ENCODE measurements at places on chromosomes 3 and 15.

GRCh38 chr15:42921342-42921731, 759 bp upstream of the TTBK2 start:
- no peak for DNase-seq

- DNase-seq = no peak
Measured at GRCh38 chr15:65373163-65373651, 4.6 kb downstream of the IGDCC3 start.

- DNase-seq = peak; percentile 62
Measured at GRCh38 chr15:56772868-56773639, 39.7 kb upstream of the ZNF280D start.

- DNase-seq = no peak
Measured at GRCh38 chr3:18338827-18339514, 86.2 kb downstream of the SATB1 start.

GRCh38 chr3:169662132-169662842, 1.2 kb downstream of the MECOM start:
- peak; percentile 12 for DNase-seq

DNA sequence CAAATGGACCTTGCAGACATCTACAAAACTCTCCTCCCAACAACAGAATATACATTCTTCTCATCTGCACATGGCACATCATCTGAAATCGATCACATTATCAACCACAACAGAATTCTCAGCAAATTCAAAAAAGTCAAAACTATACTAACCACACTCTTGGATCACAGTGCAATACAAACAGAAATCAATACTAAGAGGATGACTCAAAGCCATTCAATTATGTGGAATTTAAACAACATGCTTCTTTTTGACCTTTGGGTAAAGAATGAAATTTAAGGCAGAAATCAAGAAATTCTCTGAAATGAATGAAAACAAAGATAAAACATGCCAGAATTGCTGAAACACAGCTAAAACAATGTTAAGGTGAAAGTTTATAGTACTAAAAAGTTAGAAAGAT, 358.1 kb downstream of the NSUN3 start:
- DNase-seq = no peak

DNA sequence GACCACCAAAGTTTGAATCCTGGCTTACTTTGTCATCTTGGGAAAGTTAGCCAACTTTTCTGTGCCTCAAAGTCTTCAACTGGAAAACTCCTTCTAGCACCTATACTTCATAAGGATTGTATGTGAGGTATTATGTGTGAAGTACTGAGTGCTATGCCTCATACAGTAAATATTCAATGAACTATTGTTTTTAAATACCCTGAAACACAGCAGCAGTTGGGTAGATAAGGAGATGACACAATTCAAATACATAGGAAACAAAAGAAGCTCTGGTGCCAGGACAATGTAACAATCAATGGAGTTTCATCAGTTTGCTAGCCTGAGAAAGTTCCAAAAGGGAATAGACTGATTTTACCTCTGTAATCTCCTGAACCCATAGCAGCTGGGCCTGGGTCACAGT, 43.3 kb downstream of the TUBGCP4 start:
- DNase-seq = no peak

DNA sequence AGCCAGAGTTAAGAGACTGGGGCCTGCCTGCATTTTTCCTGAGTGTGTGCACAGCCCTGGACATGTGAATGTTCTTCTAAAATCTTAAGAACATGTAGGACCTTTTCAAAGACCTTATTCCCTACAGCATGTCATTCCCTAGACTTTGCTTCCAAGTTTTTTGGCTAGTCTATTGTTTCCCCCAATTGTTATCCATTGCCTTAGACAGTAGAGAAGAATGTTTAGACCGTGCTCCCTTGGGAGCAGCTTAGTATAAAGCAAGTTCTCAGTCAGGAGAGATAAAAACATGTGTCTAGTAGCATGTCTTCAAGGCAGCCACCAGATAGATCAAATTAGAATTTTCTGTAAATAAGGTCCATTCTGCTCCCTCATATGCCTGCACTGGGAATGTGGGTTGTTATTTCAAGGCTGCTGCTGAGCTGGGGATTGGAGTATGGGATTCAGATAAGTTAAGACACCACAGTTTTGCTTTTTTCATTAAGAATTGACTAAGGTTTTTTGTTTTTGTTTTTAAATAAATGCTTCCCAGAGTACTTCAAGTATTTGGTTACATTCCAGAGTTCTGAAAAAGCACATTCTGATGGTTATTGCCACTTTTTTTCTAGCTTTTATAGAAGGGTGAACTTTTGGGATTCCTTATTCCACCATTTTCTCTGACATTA, 246.7 kb downstream of the RORA start:
- DNase-seq = no peak

- no peak for DNase-seq
Measured at GRCh38 chr3:125057186-125057850, 1.5 kb upstream of the HEG1 start.

DNA sequence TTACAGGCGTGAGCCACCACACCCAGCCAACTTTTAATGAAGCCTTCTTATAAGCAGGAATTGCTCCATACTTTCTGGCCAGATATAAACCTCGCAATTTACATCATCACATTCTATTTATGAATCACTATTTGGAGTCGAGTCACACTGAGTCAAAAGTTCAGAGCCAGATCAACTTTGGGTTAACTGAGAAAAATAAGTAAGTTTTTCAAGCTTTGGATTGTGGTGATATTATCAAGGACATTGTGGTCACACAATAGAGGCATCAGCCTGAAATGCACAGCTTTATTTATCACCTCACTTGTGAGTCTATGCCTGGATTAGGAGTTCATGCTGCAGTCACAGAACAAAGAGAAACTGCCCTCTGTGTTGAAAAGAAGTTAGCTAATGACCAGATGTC, 1163.5 kb downstream of the ROBO1 start:
- DNase-seq = no peak

DNA sequence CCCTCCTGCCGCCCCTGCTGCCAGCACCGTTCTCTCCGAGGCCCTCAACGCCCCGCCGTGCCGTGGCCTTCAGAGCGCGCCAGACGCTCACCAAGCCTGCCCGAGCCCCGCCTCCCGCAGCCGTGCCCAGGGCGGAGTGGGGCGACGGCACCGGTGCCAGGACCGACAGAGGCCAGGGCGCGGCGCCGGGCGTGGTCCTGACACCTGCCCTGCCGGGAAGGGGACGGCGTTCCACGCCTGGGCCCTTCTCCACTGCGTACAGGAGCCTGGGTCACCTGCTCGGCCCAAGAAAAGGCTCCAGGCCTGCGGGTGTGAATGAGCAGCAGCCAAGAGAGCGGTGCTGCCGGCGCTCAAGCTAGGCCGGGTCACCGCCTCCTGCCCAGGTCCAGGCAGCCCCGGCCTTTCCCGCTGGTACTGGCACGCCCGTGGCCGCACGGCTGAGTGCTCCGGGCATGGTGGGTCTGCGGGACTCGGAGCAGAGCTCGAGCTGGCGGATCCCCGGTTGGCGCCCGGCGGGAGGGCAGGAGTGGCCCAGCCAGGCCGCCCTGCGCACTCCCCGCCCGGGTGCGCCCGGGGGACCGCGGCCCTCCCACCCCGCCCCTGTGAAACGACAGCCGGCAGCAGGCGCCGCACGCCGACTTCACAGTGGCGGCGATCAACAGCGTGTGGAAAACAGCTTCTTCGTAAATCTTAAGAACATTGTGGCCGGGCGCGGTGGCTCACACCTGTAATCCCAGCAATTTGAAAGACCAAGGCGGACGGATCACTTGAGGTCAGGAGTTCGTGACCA, 4.2 kb downstream of the OCA2 start:
- DNase-seq = no peak

DNA sequence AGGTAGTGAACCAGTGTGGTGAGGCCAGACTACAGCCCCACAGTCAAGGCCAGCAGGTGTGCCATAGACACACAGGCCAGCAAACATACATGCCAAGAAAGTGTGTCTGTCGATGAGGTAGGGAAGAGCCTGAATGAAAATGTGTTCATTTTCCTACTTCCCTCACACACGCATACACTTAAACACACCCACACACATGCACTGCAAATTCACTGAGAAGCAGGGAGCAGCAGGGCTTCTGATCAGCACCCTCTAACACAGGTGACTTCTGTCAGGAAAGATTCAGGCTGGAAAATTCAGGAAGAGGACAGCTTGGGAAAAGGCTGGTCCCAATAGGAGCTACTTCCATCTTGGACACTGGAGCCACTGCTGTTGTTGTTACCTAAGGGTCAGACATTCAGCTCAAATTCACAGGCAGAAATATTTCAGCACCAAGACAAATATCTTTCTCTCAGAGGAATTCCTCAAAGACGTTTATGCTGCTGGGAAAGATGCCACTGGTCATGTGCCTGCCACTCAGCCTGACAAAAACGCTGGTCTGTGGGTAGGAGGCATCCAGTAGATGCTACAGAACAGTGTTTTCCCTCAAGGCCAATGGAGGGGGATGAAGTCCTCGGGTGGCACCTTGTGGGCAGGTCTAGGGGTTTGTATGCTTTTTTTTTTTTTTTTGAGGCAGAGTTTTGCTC, 40.9 kb upstream of the LARS2 start:
- DNase-seq = no peak

- DNase-seq = peak; percentile 47
Measured at GRCh38 chr15:76335307-76336253, 993 bp upstream of the ISL2 start.

DNA sequence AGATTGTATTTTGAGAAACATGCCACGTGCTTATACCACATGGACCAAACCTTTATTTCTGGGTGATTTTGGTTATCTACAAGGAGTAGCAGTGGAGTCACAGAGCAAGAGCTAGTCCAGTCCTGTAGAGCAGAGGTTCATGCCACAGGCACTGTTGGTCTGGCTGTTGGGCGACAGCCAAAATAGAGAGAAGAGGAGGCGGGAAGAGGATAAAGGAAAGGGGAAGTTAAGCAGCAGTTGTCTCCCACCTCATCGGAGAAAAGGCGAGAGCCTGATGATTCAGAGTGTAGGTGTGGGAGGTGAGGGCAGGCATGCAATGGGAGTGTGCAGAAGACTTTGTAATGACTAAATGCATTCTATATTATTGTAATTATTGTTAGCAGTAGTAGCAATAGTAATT, 237.5 kb upstream of the ROPN1 start:
- no peak for DNase-seq

GRCh38 chr15:55907797-55908196, 85.6 kb downstream of the NEDD4 start:
- DNase-seq = no peak

- DNase-seq = no peak
Measured at GRCh38 chr3:157046520-157046919, 113.4 kb downstream of the CCNL1 start.

GRCh38 chr3:33833408-33834095, 35.1 kb downstream of the PDCD6IP start:
- no peak for DNase-seq

DNA sequence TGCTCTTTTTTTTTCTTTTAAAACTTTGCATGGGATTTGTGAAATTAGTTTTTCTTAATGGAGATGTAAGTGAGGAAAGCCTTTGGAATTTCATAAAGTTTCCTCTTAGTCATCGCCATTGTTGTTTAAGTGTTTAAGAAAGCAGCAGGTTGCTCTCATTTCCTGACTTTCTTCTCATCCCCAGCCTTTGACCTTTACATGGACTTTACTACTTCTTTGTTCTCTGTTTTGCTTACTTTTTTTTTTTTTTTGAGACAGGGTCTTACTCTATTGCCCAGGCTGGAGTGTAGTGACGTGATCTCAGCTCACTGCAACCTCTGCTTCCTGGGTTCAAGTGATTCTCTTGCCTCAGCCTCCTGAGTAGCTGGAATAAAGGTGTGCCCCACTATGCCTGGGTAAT, 38.6 kb downstream of the FBXL2 start:
- no peak for DNase-seq

DNA sequence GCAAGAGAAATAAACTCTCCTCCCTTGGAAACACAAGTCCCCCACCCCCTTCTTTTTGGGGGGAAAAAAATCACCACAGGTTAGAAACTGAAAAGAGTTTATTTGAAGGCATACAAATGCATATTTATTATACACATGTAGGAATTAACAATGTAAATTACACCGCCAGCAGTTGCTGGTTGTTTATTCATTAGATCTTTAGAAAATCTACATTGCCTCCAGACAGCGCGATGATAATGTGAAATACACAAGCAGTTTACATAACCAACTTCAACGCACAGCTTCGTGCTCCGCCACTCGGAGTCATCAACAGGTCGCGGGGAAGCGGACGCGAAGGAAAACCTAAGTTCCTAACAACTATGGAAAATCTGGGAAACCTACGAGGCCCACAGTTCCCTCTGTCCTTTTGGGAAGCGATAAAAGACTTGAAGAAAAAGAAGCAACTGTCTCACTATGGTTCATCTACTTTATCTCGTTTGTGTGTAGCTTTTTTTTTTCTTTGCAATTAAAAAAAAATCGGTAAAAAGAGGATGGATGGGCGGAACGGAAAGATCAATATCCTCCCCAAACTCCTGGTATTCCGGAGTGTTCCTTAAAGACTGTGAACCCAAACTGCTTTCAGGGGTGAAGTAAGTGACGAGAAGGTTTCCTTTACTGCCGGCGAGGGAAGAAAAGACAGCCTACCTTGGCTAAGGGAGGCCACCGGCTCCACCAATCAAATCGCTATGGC, 8.4 kb upstream of the FOXB1 start:
- DNase-seq = no peak
